CD4-positive, alpha-beta T cell treated with Interleukin-15 for 1 hour (primary cell): ENCODE measurements at places on chromosomes 3 and 15.

- DNase-seq = no peak
Measured at GRCh38 chr3:34150992-34151391, 352.6 kb downstream of the PDCD6IP start.

DNA sequence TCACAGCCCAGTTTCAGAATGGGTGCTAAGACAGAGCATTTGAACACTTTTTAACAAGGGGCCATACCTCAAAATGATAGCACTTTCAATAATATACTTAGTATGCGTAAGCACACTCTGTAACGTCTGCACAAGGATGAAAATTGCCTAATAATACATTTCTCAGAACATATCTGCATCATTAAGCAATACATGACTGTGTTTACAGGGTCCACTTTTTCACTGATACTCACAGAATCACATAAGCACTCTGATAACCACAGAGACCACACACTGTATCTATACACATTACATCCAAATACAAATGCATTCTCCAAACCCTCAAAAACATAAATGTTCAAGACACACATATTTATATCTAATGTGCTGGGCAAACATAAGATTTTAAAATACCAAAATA, 79.8 kb downstream of the NR1I2 start:
- no peak for DNase-seq

- no peak for DNase-seq
Measured at GRCh38 chr3:107965136-107965655, 125.6 kb downstream of the CD47 start.

DNA sequence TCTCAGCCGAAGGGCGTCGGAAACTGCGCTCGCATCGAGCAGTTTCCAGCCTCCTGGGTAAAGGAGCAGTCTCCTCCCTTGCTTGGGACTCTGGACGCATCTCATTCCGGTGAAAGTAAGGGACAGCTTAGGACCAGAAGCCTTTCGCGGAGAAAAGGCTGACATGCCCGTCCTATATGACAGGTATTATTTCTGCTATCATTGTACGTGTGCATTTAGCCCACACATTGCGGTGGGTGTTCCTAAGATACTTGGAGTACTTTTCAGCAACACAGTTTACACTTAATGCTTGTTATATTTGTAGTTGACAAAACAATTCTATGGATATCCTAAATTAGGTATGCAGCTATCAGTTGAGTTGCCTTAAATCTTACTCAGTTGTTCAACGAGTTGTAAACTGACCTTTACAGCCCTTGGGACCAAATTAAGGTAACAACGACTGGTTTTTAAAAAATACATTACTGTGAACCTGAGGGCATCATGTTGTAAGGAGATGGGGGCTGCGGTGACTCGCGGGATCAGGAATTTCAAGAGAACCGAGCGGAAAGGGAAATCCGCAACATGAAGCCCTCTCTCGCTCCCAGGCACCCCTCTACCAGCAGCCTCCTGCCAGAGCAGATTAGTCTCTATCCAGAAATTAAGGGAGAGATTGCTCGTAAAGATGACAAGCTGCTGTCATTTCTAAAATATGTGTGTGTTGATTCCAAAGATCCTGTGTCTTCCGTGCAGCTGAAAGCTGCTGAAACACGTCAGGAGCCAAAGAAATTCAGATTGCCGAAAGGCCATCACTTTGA, 632 bp upstream of the COPS2 start:
- no peak for DNase-seq

GRCh38 chr15:59918994-59919951, 84.8 kb upstream of the FOXB1 start:
- no peak for DNase-seq

DNA sequence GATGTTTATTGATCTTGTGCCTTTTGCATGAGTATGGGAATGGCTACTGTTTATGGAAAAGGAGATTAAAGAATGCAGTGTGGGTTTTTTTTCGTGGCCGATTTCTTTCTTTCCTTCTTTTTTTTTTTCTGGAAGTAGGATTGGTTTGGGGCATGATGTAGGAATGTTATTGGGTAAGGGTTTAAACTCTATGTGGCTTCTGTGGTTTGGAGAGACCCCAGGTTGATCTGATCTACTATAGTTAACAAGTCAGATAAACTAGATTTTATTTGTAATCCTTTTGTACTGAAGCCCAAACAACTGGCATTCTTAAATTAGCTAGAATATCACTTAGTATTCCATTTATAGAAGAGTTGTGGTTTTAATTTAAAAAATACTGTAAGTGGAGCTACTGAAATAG, 304.8 kb downstream of the LPP start:
- DNase-seq = no peak

- DNase-seq = no peak
Measured at GRCh38 chr3:74023395-74023794, 398.7 kb upstream of the PDZRN3 start.

GRCh38 chr3:193978486-193978885, 157.5 kb upstream of the HES1 start:
- DNase-seq = no peak

GRCh38 chr3:45318689-45319088, 69.7 kb upstream of the LARS2 start:
- no peak for DNase-seq

DNA sequence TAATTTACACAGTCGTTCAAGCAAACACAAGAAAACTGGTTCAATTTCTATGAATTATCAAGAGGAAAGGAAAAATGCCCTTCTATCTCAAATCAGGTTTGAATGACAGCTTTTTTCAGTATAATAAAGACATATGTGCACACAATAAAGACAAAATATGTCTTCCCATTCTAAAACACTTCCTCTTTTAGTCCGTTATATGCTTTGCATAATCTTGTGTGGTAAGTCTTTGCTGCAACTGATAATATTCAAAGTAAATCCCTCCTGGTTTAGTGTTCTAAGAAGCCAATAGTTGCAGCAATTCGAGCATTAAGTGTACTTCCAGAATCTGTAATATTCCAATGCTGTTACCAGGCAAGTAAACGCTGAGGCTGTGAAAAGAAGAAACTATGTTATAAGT, 43.7 kb upstream of the MAPKBP1 start:
- no peak for DNase-seq

DNA sequence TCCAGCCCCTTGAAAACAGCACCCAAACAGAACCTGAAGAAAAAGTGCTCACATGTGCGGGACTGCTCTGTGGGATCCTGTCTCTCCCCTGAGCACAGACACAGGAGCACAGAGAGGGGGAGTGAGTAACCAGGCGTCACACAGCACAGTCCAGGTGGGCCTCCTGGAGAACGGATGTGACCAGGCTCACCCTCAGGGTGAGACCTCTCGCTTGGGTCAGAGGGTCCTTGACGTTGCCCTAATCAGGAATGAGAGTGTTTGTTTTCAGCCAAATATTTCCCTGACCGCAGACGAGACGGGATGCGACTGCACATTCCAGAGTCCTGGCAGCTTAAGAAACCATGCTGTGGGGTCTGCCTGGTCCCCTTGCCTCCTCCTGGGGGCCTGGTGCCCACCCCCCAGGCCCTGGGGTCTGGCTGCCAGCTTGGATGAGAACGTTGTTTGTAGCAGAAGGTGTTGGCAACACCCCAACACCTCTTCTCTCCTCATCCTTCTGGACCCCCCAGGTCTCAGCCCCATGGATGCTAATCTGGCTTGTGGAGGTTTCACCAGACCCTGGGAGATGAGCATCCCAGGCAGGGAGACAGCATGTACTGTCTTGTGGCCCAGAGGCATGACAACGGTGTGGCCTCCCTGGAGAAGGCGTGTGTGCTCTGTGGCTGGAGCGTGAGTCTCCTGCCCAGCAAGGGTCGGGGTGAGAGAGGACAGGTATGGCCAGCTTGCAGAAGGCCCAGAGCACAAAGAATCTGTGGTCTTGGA, 42.1 kb upstream of the SLC6A6 start:
- no peak for DNase-seq

- no peak for DNase-seq
Measured at GRCh38 chr15:100196326-100197058, 145.3 kb downstream of the ADAMTS17 start.

DNA sequence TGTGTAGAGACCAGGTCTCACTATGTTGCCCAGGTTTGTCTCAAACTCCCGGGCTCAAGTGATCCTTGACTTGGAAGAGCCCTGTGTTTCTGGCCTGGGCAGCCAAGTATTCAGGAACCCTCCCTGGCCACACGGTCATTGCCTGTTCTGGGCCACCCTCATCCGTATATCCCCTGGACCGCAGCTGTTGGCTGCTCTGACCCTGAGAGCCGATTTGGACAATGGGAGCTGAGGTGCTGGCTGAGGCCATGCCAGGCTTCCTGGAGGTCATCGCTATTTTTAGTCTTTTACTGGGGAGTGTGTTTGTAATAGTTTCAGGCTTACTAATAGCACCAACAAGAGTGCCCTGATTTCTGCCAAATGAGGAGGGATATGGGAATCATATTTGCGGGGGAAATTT, 60.7 kb downstream of the ADAMTS7 start:
- no peak for DNase-seq

DNA sequence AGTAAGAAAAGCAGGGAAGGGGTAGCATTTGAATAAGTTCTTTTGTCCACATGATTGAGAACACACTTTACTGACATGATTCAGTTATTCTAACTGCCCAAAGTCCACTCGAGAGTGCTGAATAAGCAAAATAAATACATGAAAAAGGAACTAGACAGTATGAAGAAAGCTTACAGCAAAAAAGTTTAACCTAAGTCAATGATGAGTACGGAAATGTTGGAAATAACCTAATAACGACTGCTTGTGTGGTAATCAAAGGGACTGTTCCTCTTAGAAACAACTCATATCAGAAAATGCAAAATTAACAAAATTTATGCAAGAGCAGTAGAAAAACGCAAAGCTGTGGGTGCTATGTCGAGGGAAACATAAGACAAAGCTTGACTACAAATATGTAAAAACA, 36.6 kb downstream of the DMXL2 start:
- no peak for DNase-seq

DNA sequence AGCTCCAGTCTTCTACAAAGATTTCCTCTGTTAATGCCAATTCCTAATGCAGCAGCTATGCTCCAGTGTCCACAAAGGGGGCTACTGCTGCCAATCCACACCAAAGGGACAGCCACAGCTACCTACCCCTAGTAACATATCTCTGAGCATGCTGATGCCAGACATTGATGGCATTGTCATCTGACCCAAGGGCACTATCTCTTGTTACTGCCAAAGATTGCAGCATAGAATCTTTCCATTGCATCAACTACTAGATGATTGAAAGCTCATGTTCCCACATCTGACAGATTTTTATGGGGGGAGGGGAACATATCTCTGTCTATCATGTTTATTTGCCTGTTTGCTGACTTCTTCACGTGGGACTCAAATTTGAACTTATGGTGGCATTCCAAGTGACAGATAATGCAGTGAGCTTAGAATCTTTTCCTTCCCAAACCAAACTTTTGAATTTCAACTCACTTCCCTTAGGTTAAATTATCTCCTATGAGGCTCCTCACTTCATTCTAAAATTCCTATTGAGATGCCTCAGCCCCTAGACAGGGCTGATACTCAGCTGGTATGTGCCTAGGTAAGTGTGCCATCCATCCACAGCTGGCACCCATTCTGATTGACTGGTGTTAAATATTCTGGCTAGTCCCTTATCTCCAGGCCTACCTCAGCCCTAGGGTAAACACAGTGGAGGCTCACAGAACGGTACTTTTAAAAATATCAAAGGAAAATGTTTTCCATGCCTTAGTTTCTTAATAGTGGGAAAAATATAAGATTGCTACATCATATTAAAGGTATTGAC, 100.3 kb downstream of the STRIT1 start:
- no peak for DNase-seq

- DNase-seq = no peak
Measured at GRCh38 chr3:174854987-174855386, 4.1 kb upstream of the NAALADL2 start.

- DNase-seq = no peak
Measured at GRCh38 chr3:177062052-177062732, 135.1 kb downstream of the TBL1XR1 start.

GRCh38 chr3:4425707-4426106, 41.4 kb downstream of the SUMF1 start:
- no peak for DNase-seq

DNA sequence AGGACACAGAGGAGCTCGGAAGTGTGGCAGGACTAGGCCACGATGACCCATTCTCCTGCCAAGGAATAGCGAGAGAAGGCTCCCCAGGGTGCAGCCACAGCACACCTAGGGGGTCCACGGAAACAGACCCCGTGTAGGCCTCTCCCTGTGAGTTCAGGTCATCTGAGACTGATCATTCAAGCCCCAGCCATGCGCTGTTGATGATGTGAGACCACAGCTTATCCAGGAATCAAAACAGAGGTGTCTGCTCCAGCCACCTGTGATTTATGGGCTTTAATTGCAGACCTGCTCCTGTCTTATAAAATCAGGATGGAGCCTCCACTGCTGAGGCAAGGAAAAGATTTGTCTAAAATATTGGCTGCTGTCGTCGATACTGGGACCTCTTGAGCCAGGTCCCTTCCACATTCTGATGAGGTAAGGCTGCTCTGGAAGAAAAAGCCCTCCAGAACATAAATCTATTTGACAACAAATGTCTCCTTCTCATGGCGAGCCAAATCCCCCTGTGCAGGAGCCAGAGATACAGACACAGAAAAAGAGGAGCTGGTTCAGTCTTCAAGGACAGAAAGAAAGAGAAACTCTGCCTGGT, 186.7 kb downstream of the TJP1 start:
- no peak for DNase-seq

- no peak for DNase-seq
Measured at GRCh38 chr15:32113224-32113623, 82.9 kb downstream of the CHRNA7 start.

- no peak for DNase-seq
Measured at GRCh38 chr3:42836150-42837123, 27.2 kb downstream of the ACKR2 start.

GRCh38 chr3:117120014-117120413, 410.4 kb downstream of the TUSC7 start:
- DNase-seq = no peak

- DNase-seq = no peak
Measured at GRCh38 chr3:112391648-112392047, 58.7 kb downstream of the CD200 start.

DNA sequence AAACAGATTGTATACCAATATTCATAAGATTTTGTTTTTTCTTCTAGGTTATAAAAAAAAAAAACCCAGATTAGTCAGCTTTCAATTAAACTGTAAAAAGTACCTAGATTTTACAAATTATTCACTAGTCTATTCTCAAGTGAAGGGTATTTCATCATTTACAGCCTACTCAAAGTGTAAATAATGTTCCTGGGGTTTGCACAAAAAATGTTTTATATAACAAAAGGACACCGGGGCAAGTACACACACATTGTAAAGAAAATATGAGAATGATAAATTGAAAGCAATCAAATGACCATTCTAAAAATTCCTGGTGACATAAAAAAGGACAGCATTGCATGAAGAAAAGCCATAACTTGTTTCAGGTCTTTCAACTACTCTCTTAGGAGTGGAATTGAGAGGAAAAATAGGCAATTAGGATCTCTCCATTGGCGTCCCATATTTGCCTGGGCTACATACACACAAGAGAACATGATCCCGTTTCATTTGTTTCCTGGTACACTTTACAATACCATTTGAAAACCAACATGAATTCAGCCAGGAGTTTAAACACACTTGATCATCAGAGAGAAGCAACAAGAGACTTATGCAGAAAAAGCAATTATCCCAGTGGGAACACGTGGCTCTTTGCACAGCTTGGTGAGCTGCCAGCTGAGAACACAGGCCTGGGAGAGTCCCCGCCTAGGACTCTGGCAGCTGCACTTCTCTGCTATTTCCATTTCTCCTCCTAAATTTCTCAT, 1039.2 kb downstream of the ROBO1 start:
- DNase-seq = no peak

GRCh38 chr15:96720251-96720650, 389.8 kb downstream of the NR2F2 start:
- no peak for DNase-seq
